ENCODE measurements at places on chromosomes 7 and 10.
A peak's percentile ranks its signal among the peaks of the same experiment; 100 is the strongest.

DNA sequence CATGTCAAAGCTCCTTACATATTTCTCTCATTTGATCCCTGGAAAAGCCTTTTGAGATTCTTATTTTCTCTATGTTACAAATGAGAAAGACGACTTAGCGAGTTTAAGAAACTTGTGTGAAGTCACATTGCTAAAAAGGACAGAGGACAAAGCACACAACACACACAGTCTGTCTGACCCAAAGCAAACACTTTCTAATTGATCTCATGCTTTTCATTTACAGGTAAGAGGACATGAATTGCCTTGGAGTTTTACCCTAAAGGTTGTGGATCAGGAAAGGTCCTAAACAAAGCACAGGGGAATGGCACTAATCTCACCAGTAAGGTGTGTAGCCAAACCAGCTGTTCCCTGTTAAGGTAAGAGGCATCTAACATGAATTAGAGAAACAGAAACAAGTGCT is 18.7 kb downstream of the SLC35G1 start:
- no peak for ATAC-seq

DNA sequence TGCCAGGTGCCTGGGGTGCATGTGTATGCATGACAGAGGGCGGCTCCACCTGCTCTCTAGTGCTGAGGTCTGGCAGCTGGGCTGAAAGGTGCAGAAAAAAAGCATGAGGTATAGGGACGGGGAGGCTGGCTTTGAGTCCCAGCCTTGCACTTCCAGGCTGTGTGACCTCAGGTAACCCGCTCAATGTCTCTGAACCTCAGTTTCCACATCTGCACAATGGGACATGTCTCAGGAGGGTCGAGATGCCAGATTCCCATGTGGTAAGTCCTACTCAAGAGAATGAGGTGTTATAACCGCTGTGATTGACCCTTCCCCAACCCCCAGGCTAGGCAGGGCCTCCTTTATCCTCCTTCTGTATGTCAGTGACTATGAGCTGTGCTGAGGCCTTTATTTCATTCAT is 48.8 kb downstream of the ARHGAP22 start:
- no peak for ATAC-seq

- ATAC-seq, result peak; percentile 91
Observed at GRCh38 chr10:103273041-103273441, 3.9 kb upstream of the INA start.

GRCh38 chr7:42350801-42351200 is 113.8 kb upstream of the GLI3 start:
- no peak for ATAC-seq

Data from SK-N-SH treated with all-trans-retinoic acid at 6 μM for 48 hours (cell line).